ENCODE measurements at places on chromosomes 16 and 17.

- DNase-seq = no peak
These were observed 111.4 kb upstream of the MYOCD start for GRCh38 chr17:12554251-12554650.

DNA sequence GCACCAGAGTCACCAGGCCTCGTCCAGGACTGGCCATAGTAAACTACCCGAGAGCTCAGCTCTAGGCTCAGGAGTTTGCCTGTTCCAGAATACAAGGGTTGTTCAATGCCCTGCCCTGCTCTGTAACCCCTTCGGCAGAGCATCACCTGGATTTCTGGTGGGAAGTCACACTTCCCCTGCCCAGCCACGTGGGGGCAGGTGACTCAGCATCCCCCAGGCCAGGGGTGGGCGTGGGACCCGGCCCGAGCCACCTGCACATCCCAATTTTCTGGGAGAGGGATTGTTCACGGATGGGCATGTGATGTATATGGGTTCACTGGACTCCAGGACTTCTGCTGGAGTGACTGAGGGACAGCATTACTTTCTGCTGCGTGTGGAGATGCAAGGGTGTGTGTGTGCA, 25.8 kb downstream of the COX4I1 start:
- peak; percentile 26 for DNase-seq

- DNase-seq = no peak
These were observed 273.1 kb downstream of the PHKB start for GRCh38 chr16:47734081-47734857.

DNA sequence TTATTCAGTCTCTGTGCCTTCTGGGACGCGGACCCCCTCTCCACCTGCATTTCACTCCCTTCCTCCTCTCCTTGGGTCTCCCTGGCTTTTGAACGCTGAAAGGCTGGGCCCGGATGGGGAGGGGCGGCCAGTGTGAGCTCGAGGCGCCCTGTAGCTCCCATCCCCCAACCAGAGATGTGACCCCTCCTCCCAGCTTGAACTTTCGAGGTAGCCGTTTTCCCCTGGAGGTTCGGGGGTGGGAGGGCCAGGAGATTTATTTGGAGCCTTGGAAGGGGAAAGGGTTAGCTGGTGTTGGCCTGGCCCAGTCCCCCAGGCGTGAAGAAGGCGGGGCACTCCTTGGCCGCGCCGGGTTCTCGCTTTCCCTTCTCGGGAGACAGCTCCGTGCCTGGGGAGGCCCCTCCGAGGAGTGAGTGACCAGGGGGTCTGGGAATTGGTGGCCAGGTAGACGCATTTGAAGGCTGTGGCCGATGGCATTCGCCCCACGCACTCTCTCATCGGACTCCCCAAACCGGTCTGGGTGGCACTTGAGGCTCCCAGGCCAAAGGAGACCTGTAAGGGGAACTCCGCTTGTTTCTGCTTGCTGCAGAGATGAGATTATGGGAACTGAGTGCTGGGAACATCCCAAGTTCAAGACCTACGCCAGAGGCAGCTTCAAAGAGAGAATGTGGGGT, 942 bp downstream of the LDAF1 start:
- peak; percentile 76 for DNase-seq

- DNase-seq = peak; percentile 75
These were observed 40.7 kb upstream of the SLC38A10 start for GRCh38 chr17:81335773-81336157.

- no peak for DNase-seq
These were observed 806 bp downstream of the MRM1 start for GRCh38 chr17:36602030-36602748.

DNA sequence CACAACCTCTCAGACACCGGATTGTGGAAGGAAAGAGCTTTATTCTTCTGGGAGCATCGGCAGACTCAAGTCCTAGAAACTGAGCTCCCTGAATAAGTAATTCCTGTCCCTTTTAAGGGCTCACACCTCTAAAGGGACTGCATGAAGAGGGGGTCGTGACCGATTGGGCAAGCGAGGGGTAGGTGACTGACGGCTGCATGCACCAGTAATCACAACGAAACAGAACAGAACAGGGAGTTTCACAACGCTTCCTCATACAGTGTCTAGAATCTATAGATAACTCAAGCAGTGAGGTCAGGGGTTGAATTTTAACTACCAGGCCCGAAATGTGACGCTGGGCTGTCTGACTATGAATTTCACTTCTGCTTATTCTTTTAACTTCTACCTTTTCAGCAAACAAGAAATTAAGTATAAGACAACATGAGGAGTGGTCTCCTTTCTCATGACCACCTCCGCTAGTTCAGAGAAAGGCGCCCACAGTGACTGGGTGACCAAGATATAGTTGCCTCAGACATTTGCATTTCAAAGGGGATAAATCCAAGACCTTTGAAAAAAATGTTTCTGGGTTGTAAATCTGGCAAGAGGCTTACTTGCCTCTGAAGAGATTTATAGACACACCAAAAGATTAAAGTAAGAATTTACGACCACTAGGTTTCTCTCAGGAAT, 88.4 kb upstream of the ATF7IP2 start:
- peak; percentile 29 for DNase-seq

DNA sequence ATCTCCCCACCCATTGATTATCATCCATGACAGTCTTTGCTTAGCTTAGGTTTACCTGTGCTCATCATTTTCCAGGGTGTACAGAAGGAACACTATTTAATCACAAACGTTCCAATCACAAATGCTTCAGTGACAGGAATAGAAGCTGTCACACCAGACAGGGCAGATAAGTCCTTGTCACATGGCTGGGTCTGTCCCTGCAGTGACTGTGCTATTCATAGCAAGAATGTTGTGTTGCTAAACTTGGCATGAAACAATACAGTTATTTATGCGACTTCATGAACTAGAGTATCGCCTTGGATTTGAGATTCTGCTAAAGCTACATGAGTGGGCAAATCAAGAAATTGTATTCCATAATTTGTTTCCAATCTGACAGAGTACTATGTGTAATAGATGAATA, 108.4 kb downstream of the CDH13 start:
- no peak for DNase-seq

- peak; percentile 56 for DNase-seq
These were observed 4.6 kb upstream of the DRC7 start for GRCh38 chr16:57689762-57690558.

- no peak for DNase-seq
These were observed 7.6 kb downstream of the PER1 start for GRCh38 chr17:8144401-8145231.

- peak; percentile 84 for DNase-seq
These were observed 1.5 kb downstream of the CLDN7 start for GRCh38 chr17:7260651-7261378.

DNA sequence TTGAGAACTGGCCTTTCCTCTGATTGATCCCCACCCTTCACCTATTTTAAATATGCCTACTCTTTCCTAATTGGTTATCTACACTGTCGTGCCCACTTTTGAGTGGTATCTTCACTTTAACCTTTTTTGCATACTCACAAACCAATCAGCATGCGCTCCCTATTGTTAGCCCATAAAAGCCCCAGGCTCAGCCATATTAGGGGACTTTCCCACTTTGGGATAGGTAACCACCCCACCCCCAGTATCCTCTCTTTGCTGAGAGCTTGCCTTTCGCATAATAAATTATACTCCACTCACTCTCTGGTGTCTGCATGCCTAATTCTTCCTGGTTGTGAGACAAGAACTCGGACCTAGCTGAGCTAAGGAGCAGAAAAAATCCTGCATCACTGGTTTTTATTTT, 59.5 kb upstream of the NOL11 start:
- no peak for DNase-seq

DNA sequence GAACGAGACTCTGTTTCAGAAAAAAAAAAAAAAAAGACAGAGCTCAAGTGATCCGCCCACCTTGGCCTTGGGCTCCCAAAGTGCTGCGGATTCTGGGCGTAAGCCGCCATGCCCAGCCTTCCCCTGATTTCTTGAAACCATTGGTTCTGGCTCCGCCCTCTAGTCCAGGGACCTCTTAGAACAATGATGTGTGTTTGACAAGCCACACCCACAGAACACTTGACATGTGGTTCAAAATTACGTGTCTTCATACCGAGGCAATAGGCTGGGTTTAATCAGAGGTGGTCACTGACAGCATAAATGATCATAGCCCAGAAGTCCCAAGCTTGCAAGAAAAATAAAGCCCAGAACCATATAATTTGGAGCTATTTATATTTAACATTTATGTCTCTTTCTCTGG, 23.0 kb downstream of the KNOP1 start:
- DNase-seq = no peak

GRCh38 chr16:15953477-15953876, 4.1 kb downstream of the ABCC1 start:
- DNase-seq = no peak

DNA sequence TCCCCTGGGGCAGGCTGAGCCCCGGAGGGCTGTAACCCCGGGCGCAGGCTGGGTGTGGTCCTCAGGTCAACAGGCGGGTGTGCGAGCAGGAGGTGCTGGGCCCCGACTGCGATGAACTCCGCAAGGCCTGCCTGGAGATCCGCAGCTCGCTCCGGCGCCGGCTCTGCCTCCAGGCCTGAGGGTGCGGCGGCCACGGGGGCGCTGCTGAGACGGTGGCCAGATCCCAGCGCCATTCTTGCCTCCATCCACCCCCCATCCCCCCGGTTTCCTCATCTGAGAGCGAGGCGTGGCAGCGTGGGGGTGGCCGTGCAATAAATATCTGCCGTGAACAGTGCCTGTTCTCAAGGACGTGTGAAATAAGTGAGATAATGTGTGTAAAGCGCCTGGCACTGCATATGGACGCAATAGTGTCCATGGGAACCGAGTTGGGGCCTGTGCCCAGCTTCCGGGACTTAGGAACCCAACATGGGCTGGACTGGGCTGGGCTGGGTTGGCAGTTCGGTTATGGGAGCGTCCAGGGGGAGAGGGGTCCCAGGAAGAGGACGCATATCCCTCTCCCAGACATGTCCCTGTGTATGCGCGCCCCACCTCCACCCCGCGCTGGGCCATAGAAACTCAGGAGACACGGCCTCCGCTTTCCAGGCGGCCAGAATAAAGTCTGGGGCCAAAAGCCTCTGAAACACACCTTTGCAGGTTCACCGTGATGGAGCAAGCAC, 15.0 kb downstream of the ZNF213 start:
- peak; percentile 71 for DNase-seq

DNA sequence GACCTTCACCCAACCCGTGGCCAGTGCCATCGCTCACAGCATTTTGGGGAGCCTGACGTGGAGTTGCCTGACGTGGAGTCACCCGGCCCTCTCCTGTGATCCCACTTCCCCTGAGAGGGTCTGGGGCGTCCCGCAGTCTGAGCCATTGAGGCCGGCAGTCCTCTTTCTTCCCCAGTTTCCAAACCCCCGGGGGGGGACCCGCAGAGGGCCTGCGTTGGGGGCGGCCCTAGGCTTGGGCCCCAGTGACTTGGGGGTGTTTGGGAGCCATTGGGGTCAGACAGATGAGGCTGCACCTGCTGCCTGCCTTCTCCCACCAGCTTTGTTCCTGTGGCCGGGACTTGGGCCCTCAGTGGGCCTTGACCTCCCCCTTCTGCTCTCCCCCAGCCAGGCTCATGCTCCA, 1.7 kb downstream of the RHOT2 start:
- no peak for DNase-seq

DNA sequence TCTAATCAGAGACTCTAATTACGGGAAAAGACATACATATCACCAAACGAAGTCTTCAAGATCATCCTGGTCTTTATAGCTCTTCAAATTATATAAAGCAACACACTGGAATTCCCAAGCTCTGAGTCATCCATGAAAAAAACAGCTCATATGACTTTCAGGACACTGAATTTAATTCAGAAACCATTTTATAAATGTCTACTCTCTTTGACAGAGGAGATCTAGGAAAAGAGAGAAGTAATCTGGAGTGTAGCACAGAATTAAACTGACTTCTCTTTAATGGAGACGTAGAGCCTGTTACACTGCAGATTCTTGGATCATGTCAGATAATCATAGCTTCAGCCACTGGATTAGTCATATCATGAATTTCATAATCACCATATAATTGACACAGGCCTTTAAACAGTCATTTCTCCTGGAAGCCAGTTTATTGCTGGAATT, 86.8 kb upstream of the WSB1 start:
- DNase-seq = no peak

DNA sequence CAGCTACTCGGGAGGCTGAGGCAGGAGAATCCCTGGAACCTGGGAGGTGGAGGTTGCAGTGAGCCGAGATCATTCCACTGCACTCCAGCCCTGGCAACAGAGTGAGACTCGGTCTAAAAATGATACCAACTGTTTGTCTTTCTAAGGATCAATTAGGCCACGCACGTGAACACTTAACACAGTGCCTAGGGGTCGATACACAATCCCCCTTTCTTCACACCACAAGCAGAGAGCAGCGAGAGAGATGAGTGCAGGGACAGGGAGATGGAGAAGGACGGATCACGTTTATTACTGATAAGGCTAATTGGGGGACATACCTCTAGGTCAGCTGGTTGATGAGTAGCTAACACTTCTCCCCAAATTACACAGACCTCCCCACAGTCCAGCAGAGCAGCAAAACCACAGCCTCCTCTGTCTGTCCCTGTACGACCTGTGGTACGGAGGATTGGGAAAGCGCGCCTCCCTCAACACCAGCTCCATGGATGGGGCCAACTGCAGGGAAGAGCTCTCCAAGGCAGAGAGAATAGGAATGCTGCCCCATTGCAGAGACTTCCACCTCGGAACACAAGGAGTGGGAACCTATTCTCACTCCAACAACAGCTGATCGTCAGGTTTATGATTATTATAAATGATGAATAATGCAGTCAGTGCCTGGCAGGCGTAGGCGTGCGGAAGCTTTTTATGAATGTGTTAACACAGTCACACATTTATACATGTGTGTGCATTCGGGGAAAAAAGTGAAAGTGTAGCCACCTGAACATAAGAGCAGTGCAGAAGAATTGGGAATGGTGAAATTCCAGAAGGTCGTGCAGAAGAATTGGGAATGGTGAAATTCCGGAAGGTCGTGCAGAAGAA, 155.1 kb downstream of the C16orf95 start:
- DNase-seq = no peak

- DNase-seq = no peak
These were observed 16.0 kb downstream of the ARHGAP17 start for GRCh38 chr16:24999088-24999670.

DNA sequence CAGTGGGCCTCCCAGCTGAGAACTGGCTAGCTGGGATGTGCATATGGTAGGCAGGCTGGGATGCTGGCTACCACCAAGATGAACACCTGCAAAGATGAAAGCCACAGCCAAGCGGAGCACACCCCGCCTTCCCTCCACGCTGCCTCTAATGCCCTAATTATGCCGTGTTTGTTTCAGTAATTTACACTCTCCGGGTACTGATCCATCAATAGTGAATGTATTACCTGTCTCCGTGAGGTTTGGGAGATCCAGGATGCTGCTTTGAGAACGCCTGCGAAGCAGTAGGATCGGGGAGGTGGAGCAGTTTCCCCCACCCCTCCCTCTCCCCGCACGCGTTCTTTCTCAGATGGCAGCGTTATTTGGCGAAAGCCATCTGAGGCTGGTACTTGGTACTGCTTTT, 28.9 kb upstream of the GSE1 start:
- no peak for DNase-seq

Measured in pancreas (tissue), 10 donors.